ENCODE measurements at places on chromosomes 5 and 9. TPM values are rescaled to one million over a fixed set of nuclear protein-coding genes. Genes with fewer than 3 reads are reported as not detected.

WHRN gene
- 10.1 TPM for total RNA-seq

DPP7 gene
- 357 TPM for total RNA-seq

CFAP77 gene
- not detected for total RNA-seq

LCP2 gene
- 318 TPM for total RNA-seq

OR1Q1 gene
- not detected for total RNA-seq

FOXD4L4 gene
- total RNA-seq, result 0.69 TPM

SPOUT1 gene
- 79.1 TPM for total RNA-seq

MYO10 gene
- 0.17 TPM for total RNA-seq

C9 gene
- total RNA-seq, result not detected

CARTPT gene
- total RNA-seq, result not detected

CCDC107 gene
- 30.4 TPM for total RNA-seq

TMED7 gene
- 47.5 TPM for total RNA-seq

ORM1 gene
- not detected for total RNA-seq

LCN9 gene
- total RNA-seq, result not detected

BARX1 gene
- total RNA-seq, result not detected

AGXT2 gene
- total RNA-seq, result not detected

SPATA24 gene
- total RNA-seq, result 7.5 TPM

NNT gene
- total RNA-seq, result 56.1 TPM

All from CD4-positive, alpha-beta memory T cell (primary cell).